ENCODE measurements at places on chromosomes 1 and 21.

GRCh38 chr21:35275776-35276175 is 226.7 kb upstream of the RUNX1 start:
- DNase-seq, result no peak

DNA sequence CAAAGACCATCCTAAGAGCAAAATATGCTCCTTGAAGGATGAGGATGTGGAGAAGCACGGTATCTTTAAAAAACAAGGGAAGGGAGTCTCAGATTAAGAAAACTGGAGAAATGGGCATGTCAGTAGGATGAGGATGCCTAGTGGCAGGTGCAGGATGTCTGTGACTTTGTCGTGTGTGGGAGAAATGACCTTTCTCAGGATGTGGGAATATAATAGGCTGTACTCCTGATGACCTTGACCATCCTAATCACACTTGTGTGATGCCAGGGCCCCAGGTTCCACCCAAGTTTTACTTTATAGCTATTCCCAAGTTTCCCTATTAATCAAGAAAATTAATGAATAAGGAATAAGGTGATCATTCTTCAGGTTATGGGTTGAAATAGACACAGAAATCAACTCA is 12.9 kb downstream of the C1orf116 start:
- no peak for DNase-seq

DNA sequence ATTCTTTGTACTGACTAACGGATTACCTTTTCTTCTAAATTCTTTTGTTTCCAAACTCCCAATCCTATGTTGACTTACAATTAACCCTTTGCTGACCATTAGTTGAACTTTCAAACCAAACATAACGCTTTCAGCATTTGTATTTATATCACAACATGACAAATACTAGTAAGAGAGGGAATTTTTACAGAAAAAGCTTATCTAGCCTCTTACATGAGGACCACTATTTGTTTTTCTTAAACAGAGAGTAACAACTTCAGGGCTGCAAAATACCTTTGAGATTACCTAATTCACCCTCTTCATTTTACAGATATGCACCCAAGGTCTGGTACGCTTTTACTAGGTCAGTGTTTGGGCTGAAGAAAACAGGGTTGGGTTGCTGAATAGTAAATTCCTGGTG is 45.0 kb upstream of the CXADR start:
- DNase-seq, result no peak

GRCh38 chr1:100979631-100980030 is 46.0 kb downstream of the DPH5 start:
- no peak for DNase-seq
